ENCODE measurements at places on chromosomes 5 and 9.

DNA sequence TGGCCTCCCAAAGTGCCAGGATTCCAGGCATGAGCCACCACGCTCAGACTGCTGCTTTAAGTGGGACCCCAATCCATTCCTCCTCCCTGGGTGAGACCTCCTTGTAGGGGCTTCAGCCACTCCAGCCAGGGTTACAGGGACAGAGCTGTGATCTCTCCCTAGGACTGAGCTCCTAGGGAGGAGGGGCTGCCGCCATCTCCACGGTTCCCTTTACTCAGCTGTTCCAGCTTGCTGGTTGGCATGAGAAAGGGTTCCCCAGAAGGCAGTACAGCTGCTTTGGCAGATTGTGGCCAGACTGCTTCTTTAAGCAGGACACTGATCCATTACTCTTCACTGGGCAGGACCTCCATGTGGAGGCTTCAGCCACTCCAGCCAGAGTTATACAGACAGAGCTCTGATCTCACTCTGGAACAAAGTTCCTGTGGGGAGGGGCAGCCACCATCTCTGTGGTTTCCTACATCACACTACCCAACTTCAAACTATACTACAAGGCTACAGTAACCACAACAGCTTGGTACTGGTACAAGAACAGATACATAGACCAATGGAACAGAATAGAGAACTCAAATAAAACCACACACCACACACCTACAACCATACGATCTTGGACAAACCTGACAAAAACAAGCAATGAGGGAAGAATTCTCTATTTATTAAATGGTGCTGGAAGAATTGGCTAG, 7.2 kb downstream of the INSL6 start:
- peak; percentile 63 for DNase-seq

DNA sequence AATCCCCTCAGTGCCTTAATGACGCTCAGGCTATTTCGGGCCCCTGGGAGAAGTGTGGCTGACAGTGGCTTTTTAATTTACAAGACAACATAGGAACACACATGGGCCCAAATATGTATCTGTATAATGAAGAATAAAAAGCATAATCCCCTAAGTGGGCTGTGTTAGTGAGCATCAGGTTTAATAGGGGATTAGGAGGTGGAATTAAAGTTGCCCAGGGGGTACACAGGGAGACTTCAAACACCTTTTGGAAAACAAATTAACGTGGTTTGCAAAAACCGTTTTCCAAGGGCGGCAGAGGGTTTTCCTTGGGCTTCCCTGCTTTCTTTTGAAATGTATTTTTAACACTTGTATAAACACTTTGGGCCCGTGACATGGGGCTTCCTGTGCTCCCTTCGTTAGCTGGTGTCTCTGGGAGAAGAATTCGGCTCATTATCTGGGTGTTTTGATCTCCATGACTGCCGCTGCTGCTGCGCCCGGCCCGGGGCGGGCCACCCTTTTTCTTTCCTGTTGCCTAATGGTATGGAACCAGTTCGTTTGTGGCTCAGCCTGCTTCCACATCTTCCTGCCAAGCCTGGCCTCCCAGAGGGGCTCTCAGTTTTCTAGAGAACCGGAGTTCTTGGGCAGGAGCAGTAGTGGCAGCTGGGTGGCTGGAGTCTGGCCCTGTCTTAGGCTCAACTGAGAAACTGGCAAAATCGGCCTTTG, 173.0 kb downstream of the MACROH2A1 start:
- no peak for DNase-seq

- DNase-seq: no peak
Measured at GRCh38 chr9:16611983-16612382, 258.5 kb downstream of the BNC2 start.

DNA sequence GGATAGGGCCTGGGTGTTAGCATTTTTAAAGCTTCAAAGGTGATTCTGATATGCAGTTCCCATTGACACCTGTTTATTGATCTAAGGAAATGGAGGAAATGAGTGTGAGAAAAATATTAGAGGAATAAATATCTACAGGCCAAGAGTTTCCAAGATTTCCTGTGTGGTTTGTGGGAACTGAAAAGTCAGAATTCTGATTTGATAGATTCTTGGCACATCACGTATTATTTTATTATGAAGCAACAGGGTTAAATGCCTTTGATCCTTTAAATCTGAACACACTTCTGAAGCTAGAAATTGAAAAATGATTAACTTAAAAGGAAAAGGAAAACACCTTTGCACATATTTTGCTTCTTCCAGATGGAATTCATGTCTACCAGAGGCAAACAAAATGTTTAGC, 113.7 kb downstream of the CD180 start:
- DNase-seq: no peak

DNA sequence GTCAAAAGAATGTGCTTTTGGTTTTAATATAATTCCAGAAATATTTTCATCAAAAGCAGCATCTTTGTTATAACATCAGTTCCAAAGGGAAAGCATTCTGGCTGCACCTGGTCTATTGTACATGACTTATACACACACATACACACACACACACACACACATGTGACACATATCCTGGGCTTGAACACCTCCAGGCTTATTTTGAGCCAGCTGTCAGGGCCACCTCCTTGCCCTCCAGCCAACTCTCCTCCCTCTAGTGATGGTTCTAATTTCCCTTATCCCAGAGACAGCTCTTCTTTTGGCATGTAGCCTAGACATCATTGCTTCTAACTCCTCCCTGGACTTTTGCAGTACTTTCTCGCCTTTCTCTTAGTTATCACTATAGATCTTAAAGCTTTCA, 115.0 kb downstream of the PIK3R1 start:
- no peak for DNase-seq

- no peak for DNase-seq
Measured at GRCh38 chr9:131918481-131918880, 161.2 kb downstream of the MED27 start.

DNA sequence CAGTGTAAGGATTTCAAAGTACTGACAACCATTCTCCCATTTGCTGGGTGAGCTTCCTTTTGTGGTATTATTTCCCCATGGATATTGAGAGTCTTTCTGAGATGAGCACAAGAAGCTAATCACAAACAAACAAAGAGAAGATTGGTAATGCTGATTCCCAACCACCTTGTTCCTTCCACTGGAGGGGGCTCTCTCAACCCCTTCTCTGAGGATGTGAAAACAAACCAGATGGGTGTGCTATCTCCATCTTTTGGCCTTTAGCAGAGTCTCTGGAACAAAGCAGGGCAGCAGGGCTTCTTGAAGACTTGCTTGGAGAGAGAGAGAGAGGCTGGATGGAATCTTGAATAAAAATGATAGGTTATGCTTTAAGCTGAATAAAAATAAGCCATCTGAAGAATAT, 576.7 kb upstream of the ZNF462 start:
- no peak for DNase-seq

- no peak for DNase-seq
Measured at GRCh38 chr5:154697371-154697770, 57.8 kb upstream of the LARP1 start.

GRCh38 chr5:72366324-72366976, 46.3 kb downstream of the PTCD2 start:
- peak; percentile 19 for DNase-seq

DNA sequence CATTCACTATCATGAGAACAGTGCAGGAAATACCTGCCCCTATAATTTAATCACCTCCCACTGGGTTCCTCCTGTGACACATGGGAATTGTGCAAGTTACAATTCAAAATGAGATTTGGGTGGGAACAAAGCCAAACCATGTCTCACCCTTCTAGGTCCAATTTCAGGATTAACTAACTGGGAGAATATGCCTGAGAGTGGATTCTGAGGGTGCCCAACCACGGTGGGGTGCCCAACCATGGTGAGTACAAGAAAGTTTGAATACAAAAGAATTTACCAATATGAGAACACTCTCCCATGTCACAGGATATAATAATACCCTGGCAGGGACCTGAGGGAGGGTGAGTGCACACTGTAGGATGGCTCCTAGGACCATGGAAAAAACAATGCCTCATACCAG, 17.2 kb upstream of the GDA start:
- DNase-seq: no peak

DNA sequence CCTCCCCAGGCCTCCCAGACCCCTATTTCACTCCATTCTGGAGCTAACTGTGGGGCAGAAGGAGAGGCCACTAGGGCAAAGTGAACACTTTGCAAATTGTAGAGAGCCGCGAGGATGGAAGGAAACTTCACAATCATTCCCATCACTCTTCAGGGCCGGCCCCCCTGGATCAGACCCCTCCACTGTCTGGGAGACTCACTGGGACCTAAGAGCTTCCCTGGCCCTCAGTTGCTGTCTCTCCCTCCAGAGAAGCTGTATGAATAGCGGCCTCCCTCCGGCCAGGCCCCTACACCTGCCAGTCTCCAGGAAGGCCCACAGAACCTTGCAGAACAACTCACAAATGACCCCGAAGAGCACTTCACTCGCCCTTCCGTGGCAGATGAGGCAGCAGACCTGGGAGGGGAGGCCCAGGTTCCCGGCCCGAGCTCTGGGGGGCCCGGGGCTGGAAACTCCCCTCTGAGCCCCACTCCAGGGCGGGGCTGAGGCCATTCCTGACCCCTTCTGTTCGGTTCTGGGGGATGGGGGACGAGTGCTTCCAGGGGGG, 141.9 kb upstream of the IER5L start:
- no peak for DNase-seq

- no peak for DNase-seq
Measured at GRCh38 chr5:78974011-78974410, 11.1 kb downstream of the ARSB start.

GRCh38 chr5:128579093-128579492, 41.0 kb upstream of the FBN2 start:
- no peak for DNase-seq

Measured in CD4-positive, alpha-beta memory T cell (primary cell).